ENCODE measurements at places on chromosomes 5 and 9. TPM values are rescaled to one million over a fixed set of nuclear protein-coding genes. Genes with fewer than 3 reads are reported as not detected.

Gene GABRG2
- not detected for total RNA-seq

Gene NUTM2F
- total RNA-seq, result 0.31 TPM

Gene SLC46A2
- not detected for total RNA-seq

Gene TGFBI
- 345 TPM for total RNA-seq

Gene PPP3R2
- 0.34 TPM for total RNA-seq

Gene UGT3A1
- total RNA-seq, result not detected

Gene FAM151B
- 1.9 TPM for total RNA-seq

Gene PCAT7
- 18.5 TPM for total RNA-seq

Gene ADAMTS6
- total RNA-seq, result 17.3 TPM

Gene C9orf50
- total RNA-seq, result 0.87 TPM

Gene PTAR1
- 59.6 TPM for total RNA-seq

Gene LECT2
- not detected for total RNA-seq

Gene SERF1A
- total RNA-seq, result 23.3 TPM

Gene PRDM9
- total RNA-seq, result not detected

Gene C8G
- total RNA-seq, result 1.5 TPM
